ENCODE measurements at places on chromosomes 13 and 19.

DNA sequence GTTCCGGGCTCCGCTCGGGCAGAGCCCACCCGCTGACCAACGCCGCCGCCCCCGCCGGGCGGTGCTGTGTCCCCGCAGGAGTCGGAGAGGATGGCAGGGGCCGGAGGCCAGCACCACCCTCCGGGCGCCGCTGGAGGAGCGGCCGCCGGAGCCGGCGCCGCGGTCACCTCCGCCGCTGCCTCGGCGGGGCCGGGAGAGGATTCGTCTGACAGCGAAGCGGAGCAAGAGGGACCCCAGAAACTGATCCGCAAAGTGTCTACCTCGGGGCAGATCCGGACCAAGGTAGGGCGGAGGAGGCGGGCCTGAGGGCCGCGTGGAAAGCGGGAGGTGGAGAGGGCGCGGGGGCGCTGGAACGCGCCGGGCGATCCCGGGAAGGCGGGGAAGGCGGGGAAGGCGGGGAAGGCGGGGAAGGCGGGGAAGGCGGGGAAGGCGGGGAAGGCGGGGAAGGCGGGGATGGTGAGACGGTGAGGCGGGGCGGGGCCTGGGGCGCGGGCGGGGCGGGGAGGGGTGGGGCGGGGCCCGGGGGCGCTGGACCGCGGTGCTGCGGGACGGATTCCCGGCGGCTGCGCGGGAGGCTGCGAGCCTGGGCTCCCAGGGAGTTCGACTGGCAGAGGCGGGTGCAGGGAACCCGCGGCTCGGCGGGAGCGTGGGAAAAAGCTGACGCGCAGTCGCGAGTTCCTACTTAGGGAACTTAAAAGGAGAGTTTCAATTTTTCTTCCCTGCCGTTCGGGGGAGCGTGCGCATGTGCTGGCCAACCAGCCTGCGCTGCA, 421 bp downstream of the DGKH start:
- peak; percentile 92 for DNase-seq

DNA sequence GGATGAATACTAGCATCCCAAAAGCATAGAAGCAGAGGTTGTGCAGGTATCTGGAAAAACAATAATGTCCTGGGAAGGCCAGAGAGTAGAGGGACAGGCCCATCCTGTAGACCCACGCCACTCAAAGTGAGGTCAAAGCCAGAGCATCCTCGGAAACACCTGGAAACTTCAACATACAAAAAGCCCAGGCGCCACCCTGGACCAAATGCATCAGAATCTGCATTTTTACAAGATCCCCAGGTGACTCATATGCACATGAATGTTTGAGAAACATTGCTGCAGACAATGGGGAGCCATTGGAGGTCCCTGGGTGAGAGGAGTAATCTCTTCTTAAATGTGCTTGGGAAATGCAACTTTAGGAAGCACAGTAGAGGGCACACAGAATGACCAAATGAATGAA, 684.1 kb downstream of the DIAPH3 start:
- DNase-seq: peak; percentile 41

- no peak for DNase-seq
These were observed 10.5 kb upstream of the ZNF112 start for GRCh38 chr19:44367024-44367423.

GRCh38 chr13:39336937-39337336, 266.1 kb downstream of the LHFPL6 start:
- DNase-seq: no peak

- DNase-seq: no peak
These were observed 471.7 kb downstream of the EFNB2 start for GRCh38 chr13:106063591-106064313.

DNA sequence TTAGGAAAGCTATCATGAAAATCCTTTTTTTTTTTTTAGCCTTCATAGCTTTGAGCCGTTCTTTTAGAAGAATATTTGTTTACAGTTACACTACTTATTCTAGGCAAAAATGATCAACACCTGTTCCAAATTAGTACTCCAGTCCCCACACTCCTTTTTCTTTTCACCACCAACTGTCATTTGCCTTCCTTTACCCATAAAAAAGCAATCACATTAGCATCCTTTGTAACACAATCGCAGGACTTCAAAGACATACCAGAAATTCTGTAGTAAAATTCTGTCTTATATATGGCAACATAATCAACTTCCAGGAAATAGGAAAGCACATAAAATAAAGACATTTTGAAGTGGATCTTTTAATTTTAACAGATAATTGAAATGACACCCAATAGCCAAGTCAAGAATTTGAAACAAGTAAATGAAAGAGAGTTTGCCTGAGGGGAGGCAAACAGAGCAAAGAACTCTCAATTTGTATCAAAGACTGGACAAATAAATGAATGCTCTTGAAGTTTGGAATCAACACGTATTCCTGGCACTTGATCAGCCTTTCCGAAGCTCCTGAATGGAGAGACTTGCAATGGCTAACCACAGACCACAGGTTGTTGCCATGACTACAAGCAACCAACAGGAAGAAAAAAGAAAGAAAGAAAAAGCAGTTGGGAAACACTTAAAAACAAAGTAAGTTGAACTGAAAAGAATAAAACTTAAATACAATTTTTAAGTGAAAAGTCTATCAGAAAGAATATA, 206.8 kb downstream of the PCDH9 start:
- peak; percentile 30 for DNase-seq

DNA sequence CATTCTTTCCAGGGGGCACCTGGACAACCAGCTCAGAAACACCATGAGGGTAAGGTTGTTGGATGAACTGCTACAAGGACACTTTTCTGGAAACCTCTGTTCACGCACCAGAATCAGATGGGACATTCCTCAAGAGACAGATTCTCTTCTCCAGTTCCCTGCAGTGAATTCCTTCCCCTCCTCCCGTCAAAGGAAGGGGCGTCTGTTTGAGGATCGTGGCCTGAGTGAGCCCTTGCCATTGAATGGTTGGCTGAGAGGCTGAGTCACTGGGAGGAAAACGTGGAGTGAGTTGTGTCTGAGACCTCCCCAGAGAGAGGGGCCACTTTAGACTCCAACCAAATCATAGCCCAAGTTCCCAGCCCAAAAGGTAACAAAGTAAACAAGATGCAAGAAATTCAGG, 79.4 kb upstream of the ZNF507 start:
- DNase-seq: no peak

DNA sequence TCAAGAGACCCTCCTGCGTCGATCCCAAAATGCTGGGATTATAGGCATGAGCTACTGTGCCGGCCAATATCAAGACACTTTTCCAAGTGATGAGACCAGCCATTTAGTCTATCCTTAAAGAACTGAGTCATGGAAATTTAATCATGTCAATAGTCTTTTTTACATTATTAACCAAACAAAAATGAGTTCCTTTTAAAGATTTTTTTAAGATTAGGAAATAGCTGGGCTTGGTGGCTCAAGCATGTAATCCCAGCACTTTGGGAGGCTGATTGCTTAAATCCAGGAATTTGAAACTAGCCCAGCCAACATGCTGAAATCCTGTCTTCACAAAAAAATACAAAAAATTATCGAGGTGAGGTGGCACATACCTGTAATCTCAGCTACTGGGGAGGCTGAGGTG, 16.7 kb upstream of the ZNF564 start:
- DNase-seq: no peak

DNA sequence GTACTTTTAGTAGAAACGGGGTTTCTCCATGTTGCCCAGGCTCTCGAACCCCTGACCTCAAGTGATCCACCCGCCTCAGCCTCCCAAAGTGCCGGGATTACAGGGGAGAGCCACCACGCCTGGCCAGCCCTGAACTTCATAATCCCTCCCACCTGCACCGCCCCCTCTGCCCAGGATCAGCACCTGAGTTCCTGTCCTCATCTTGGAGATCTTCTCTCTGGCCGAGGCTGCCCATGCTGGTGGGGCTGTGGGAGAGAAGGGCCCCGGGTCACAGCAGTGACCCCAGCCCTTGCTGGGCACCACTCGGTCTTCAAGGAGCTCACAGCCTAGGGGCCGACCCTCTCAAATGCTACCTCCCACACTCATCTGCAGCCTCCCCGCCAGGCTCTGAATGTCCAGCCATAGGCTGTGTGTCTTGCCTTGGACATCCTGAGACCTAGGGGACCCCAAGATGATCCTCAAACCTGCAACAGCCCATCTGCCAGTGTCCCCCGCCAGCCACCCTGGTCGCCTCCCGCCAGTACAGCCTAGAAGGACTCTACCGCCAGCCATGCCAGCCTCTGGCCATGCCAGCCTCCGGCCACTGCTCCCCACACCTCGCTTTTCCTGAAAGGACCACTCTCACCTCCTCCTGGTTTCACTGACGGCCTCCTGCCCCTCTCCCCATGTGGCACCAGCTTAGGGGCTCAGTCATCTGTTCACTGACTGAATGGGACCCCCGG, 1.5 kb downstream of the ATP8B3 start:
- no peak for DNase-seq

DNA sequence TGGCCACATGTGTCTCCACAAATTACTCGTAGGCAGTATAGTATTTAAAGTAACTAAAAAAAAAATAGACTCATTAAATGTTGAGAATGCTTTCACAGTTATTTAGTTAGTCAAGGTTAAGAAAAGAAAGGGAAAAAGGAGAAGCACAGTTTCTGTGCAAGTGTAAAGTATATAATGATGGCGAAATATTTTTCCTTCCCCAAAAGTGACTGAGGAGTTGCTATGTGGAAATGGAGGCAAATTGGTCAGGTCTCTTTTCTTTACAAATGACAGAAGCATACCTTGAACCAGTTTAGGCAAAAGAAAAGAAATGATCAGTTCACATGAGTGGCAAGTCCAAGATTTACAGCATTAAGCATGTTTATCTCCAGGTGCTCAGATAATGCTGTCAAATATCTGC, 18.0 kb downstream of the CSNK1A1L start:
- no peak for DNase-seq

GRCh38 chr13:105436943-105437342, 1098.5 kb downstream of the EFNB2 start:
- no peak for DNase-seq

DNA sequence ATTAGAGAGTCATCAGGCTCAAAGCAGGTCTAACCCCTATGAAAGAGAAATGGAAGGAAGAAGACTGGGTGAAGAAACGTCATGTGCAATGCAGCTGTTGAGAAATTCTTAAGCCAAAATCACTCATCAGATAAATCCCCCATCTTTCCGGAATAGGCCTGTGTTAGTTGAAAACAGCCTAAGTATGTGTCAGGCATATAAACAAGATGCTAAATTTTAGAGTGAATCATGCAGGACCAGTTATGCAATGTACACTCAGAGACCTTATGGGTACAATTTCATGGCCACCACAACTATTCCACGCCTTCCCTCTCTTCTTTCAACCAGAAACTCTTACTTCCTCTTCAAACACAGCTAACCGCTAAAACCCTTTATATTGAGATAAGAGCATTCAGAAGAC, 717.7 kb upstream of the ATXN8OS start:
- DNase-seq: no peak

DNA sequence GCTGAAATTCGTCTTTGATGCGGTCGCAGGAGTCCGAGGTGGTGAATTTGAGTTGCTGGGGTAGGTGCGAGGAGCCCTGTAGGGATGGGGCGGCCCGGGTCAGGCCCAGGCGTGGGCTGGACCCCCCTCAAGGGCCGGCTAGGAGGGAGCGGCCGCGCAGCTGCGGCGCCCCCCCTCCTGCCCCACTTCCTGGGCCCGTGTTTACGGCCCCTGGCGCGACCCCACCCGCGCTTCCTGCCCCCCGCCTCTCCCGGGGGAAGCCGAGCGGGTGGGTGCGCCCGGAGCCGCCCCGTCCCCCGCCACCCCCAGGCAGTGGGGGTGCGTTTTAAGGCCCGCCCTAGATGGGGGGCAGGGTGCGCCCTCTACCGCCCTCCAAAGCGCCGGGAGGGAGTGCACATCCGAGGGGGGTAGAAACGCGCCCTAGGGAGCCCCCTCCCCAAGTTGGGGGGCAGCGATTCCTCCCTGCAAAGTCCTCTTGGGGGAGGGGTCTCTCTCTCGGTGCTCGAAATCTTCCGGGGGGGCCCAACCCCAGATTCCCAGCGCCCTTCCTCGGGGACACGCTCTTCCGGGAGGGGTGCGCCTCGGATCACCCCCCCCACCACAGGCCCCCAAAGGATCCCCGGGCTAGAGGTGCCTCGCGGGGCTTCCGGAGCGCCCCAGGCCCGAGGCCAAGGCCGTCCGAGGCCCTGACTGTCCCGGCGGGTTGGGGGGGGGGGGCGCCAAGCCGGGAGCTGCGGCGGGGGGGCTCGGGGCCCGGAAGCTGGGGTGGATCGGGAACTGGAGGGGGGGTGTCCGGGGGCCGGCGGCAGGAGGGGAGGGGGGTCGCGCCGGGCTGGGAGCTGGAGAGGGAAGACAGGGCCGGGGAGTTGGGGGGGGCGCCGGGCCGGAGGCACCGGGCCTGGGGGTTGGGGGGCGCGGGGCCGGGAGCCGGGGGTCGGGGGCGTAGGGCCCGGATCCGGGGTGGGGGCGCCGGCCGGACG, 823 bp downstream of the TLE5 start:
- peak; percentile 69 for DNase-seq

- no peak for DNase-seq
These were observed 68.8 kb downstream of the DNAJC3 start for GRCh38 chr13:95745752-95746151.

GRCh38 chr13:107865318-107865575, 350.1 kb downstream of the LIG4 start:
- no peak for DNase-seq

DNA sequence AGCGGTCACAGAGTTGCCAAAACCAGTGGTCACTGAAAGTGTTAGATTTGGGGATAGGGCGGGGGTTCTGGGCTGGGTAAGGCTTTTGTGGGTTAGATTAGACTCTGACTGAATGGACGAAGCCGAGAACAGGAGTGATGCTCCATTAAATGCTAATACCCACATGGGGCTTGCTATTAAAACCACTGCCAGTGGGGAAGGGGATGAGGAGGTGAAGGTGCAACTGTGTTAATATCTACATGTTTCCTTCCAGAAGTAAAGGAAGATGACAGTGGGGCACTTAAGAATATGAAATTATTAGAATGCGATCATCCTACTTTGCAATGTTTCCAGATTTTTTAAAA, 573 bp upstream of the ZNF614 start:
- DNase-seq: no peak

DNA sequence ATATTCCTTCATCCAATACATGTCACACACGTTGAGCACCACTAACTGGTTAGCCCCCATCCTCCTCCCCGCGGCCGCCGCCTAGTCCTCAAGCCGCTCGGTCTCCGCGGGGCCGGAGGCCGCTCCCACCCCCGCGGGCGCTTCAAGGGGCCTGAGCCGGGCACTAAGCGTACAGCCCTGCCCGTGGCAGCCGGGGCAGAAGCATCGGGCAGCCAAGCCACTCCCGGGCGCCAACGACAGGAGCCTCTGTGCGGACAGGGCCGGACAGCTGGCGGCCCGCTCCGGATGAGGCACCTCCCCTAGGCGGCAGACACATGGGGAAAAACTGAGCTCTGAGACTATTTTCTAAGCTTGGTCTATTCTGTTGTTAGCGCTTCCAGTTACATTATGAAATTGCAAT, 2.8 kb upstream of the ZNF543 start:
- DNase-seq: peak; percentile 48

GRCh38 chr13:111066544-111066943, 48.6 kb upstream of the ARHGEF7 start:
- peak; percentile 28 for DNase-seq

GRCh38 chr19:13619203-13619632, 112.9 kb upstream of the CACNA1A start:
- DNase-seq: no peak

- no peak for DNase-seq
These were observed 102.1 kb downstream of the ITGBL1 start for GRCh38 chr13:101554420-101555125.

Data from iPS-NIHi11 (cell line).